ENCODE measurements at places on chromosomes 1 and 21. TPM values are rescaled to one million over a fixed set of nuclear protein-coding genes. Genes with fewer than 3 reads are reported as not detected.

DNA sequence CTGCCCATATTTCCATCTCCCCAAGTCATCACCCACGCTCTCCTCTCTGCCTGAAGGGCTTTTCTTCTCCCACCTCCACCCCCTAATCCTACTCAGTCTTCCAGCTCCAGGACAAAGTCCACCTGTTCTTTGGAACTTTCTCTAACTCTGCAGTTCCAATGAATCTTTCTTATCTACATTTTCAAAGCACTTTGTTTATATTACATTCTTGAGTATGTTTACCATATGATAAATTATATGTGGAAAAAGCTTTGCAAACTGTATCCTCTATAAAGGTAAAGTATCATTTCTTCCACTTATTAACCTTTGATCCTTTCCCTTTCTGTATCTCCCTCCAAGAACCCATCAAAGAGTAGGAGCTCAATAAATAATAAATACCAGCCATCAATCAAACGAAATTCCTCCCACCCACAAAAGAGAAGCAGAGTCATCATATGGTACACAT lies 39.7 kb downstream of the TTC13 start:
- no peak for DNase-seq

DNA sequence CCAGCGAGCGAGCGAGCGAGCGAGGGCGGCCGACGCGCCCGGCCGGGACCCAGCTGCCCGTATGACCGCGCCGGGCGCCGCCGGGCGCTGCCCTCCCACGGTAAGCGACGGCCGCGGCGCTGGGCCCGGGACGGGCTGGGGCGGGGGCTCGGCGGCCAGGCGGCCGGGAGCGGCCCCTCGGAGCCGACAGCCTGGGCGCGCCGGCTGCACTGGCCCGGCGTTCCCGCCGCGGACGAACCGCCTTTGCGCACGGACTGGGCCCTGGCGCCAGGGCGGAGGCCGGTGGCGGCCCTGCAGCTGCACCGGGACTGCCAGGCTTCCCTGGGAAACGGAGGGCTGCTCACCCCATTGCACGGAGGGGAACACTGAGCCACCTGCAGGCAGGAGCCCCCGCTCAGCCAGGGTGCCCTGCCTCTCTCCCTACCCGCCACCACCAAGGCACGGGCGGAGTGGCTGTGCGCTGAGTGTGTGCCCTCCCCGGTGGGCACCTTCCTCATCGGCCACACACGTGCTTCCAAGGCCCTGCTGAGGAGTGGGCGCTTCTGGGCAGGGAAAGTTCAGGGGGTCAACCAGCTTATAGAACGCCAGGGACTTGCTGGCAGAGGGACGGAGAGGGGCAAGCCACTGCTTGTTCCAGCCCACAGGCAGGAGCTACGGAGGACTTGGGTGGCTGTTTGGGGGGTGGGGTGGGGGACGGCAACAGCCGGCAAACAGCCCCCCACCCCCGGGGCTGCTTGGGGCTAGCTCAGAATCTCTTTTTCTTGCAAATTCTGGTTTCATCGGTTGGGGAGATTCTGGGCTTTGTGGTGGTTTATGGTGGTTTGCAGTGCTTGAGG lies 532 bp downstream of the CSF1 start:
- no peak for DNase-seq

- DNase-seq = no peak
These were observed 1.1 kb upstream of the AGO1 start for GRCh38 chr1:35881850-35882273.

DNA sequence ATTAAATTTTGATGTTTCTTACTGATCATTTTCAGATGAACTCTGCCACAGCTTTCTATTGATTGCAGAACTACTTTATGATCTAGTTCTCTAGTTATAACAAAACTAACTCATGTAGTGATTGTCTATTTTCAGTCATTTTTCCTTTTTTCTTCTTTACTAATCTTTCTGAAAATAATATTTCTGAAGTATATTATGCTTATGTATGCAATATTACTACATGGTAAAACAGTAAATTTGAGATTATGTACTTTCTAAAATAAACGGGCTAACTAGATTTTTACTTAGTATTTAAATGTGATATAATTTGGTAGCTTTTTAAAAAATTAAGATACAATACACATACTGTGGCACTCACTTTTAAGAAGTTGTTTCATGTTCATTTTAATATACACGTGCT lies 7.6 kb downstream of the TSNAX start:
- DNase-seq = no peak

GRCh38 chr1:92367496-92367895 lies 68.6 kb downstream of the RPAP2 start:
- DNase-seq = no peak

- no peak for DNase-seq
These were observed 410.1 kb downstream of the OMA1 start for GRCh38 chr1:58136387-58136786.

- no peak for DNase-seq
These were observed 29.3 kb downstream of the RSPH1 start for GRCh38 chr21:42466700-42467099.

DNA sequence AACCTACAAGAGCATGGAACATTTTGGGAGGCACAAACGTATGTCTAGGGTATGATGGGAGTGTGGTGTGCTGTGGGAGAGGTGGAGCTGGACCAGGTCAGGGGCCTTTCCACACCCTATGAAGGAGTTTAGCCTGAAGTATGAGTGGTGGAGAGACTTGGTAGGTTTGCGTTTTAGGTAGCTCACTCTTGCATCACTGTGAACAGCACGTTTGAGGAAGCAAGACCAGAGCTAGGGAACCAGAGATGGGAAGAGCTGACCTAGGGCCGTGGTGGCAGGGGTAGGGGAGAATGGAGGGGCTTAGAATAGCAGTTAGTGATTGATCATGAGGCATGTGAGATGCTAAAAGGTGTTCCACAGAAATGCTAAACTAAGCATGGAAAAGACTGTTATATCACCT lies 25.1 kb upstream of the ZFP69B start:
- no peak for DNase-seq

GRCh38 chr1:6688757-6689156 lies 12.9 kb downstream of the DNAJC11 start:
- DNase-seq = no peak

DNA sequence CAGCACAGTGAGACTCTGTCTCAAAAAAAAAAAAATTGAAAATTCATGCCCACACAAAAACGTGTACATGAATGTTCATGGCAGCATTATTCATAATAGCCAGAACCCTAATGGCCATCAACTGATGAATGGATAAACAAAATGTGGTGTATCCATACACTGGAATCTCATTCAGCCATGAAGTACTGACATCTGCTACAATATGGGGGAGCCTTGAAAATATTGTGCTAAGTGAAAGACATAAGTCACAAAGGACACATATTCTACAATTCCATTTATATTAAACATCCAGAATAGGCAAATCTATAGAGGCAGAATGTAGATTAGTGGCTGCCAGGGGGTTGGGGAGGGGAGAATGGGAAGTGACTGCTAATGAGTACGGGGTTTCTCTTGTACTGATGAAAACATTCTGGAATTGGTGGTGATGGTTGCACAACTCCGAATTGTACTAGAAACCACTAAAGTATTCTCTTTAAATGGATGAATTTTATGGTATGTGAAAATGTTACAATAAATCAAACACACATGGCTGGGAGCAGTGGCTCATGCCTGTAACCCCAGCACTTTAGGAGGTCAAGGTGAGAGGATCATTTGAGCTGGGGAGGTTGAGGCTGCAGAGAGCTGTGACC lies 33.0 kb upstream of the KCNN3 start:
- no peak for DNase-seq

GRCh38 chr1:224733027-224733911 lies 117.2 kb downstream of the CNIH3 start:
- no peak for DNase-seq

DNA sequence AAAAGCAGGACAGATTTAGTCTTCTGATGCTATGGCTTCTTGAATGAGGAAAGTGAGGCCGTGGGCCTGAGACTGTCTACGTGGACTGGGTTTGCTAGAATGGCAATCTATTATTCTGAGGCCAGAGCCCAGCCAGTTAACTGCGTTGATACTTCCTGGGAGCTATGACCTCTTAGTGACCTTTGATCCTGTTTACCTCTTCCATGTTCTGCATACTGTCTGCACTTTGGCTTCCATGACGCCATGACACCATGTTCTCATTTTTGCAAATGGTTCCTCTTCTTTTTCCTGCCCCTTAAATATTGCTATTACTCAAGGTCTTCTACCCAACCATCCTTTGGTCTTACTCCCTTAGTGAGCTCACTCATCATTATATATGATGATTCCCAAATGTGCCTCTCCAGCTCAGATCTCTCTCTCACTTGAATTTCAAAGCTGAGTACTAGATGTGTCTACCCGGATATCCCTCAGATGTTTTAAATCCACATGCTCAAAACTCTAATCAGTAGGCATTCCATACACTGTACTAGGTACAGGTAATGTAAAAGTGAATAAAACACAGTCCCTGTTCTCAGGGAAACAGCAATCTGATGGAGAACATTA lies 66.1 kb upstream of the ATP1A1 start:
- DNase-seq = no peak

DNA sequence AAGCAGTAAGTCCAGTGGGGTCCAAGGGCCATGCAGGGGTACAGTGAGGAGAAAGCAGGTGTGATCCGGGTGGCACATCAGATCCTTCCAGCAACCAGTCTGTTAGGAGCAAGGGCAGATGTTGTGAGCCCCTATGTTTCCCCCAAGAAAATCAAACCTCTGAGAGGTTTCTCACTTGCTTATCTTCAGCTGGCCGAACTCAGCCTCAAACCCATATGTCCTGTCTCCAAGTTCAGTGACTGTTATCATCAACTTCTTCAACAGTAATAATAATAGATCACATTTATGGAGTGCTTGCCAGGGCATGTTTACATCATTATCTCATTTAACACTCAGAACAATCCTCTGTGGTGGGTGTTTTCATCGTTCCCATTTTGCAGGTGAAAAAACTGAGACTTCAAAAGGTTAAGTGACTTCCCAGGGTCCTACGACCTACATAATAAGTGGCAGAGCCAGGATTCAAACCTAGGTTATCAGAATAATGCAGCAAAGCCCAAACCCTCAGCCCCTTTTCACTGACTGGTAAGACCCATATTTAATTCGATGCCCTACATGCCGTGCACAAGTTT lies 3.3 kb downstream of the CAPN2 start:
- DNase-seq = no peak

GRCh38 chr1:51534447-51534846 lies 15.4 kb upstream of the EPS15 start:
- DNase-seq = no peak

DNA sequence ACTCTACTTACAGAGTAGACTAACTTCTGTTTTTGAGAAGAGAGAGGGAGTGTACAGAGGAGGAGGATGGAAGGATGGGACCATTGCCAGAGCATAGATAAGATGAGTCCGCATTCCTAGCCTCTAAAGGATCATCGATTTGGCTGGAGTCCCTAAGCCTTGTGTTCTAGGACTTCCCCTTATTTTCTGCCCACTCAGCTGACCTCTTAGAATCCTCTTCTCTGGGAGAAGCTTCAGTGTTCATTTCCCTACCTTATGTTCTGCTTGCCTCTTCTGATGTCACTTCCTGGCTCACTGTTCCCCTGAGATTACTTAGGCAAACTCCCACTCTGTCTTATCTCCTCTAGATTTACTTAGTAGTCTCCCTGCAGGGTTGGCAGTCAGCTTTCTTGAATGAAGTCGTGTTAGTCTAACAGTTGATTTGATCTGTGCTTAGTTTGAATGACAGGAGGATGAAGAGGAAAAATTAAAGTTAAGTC lies 156.7 kb downstream of the SYT2 start:
- DNase-seq = no peak

DNA sequence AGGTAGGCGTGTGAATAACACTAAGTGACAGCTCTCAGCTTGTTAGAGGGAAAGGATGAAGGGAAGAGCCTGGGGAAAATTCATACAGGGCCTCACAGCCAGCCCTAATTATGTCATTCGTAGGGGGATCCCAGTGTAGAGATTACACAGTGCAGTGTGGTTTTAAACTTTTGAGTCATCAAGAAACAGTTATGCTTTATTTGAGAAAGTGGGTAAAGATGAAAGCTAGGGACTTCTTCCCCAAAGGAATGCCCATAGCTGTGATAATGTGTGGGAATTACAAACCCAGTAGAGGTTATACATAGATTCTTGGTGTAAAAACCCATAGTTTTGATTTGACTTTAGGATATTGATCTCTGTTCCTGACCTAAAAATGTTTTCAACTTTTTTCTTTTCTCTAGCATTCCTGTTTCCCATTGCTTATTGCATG lies 1.9 kb downstream of the TTF2 start:
- no peak for DNase-seq

DNA sequence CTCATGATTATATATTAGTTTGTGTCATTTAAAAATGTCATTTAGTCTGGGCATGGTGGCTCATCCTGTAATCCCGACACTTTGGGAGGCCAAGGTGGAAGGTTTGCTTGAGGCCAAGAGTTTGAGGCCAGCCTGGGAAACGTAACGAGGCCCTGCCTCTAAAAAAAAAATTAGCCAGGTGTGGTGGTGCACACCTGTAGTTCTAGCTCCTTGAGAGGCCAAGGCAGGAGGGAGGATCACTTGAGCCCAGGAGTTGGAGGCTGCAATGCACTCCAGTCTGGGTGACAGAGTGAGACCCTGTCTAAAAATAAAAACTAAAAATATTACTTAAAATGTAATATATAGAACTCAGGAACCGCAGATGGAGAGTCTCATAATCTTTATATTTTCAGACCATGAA lies 34.6 kb downstream of the RUNX3 start:
- DNase-seq = no peak

- no peak for DNase-seq
These were observed 106.2 kb downstream of the RUNX1 start for GRCh38 chr21:34942911-34943310.

- DNase-seq = no peak
These were observed 138.8 kb upstream of the HMGB4 start for GRCh38 chr1:33725037-33725436.

DNA sequence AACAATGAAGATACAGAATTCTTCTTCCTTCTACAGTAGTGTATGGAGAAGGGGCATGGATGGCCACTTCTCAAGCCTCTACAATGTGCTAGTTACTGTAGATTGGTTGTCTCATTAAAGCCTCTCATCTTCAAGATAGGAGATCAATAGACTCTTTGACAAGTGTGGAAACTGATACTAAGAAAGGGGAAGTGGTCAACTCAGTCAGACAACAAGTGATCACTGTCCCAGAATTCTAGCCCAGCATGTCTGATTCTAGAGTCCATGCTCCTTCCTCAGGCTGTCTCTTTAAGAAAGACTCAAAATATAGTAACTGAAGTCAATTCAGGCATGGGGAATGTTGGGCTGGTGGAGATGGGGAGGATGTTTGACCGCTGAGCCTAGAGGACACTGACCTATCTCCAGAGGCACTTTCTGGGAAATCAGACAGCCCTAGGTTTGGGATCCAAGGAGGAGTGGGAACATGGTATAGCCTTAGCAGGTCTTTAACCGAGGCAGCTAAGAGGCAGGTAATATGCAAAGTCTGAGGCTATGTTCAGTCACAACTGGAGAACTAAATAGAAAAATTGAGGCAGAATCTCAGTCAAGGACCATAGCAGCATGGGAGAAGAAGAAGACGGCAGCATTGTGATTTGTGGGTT lies 39.3 kb upstream of the EYA3 start:
- no peak for DNase-seq

- no peak for DNase-seq
These were observed 31.7 kb downstream of the ARHGAP29 start for GRCh38 chr1:94205639-94206038.

Gene OR6N1
- not detected for total RNA-seq

Gene IFNLR1
- 0.41 TPM for total RNA-seq

Gene UBAP2L
- total RNA-seq = 35.5 TPM

Gene GLRX2
- 15.1 TPM for total RNA-seq

Gene SLC22A15
- 11.4 TPM for total RNA-seq

Gene KHDC4
- total RNA-seq = 30.6 TPM

Gene AMY2B
- 146 TPM for total RNA-seq

Gene PCP4
- total RNA-seq = 6.1 TPM

Gene KIAA1614
- total RNA-seq = 5.7 TPM

Gene GNAT2
- not detected for total RNA-seq

Gene LENEP
- 1.2 TPM for total RNA-seq

Gene OR2T2
- not detected for total RNA-seq

Measured in frontal cortex (tissue), 4 donors.